Cortex of kidney (tissue), 1 donor: ENCODE measurements at places on chromosomes 16 and 17.

DNA sequence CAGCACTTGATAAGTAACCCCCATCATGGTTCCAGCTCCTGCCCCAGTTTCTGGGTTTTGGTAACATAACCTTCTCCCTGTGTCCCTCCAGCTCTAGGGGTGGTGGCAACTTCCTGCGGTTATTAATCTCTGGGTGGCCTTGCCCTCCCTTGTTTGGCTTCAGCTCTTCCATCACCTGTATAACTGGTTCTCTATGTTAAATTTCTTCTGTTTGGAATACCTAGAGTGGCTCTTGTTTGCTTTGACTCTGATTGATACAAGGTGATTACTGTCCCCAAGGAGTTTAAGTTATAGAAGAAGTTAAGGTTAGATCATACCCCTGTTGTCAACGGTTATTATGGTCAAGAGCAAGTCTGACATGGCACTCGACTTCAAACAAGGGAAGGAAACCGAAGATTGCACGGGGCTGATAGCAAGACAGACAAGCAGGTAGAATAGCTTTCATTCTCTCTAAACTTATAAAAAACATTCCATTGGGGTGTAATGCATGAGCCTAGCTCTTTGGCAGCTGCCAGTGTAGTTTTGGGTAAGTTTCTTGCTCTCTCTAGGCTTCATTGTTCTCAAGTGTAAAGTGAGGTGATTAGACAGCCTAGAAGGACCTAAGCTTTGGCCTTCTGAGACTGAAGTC is 11.0 kb upstream of the CCR7 start:
- DNase-seq = no peak

GRCh38 chr17:57810721-57811637 is 38.9 kb downstream of the MRPS23 start:
- DNase-seq = no peak

DNA sequence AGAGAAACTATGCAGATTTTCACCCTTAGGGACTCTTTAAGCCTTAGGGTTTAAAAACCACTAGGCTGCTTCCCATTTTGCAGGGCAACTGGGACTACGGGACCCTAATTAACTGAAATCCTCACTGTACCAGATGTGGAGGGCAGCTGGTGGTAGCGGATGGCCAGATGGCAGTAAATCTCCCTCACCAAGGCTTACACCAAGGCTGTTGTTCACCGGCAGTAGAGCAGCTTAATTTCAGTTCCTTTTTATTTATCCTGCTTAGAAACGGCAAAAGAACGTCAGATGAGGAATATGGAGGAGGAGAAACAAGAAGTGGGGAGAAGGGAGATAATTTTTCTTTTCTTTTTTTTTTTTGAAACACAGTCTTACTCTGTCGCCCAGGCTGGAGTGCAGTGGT is 6.5 kb downstream of the ABHD15 start:
- no peak for DNase-seq

- no peak for DNase-seq
Observed at GRCh38 chr16:19659554-19659953, 58.5 kb downstream of the KNOP1 start.

DNA sequence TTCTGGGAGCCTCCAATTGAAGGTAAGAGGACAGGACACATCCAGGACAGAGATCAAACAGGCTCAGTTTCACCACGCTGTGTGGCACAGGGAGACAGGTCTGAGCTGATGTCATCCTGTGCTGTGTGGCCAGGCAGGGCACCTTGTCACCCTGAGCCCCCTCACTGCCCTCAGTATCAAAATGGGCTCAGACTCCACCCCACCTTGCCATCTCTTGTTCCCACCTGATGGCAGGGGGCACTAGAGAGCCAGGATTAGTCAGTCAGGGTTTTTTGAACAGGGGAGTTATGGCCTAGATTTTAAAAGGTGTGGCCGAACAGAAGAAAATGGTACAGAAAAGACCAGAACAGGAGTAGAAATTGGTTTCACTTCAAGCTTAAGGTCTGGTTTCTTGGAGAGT is 2.6 kb downstream of the KAT2A start:
- no peak for DNase-seq

- DNase-seq = peak; percentile 76
Observed at GRCh38 chr16:67430977-67431774, at the start of gene HSD11B2. Gene HSD11B2, plus strand, starts transcription at chr16:67431121. Its CDS starts 128 bp downstream, at chr16:67431249.

- no peak for DNase-seq
Observed at GRCh38 chr16:75080205-75081029, 36.2 kb downstream of the LDHD start.

DNA sequence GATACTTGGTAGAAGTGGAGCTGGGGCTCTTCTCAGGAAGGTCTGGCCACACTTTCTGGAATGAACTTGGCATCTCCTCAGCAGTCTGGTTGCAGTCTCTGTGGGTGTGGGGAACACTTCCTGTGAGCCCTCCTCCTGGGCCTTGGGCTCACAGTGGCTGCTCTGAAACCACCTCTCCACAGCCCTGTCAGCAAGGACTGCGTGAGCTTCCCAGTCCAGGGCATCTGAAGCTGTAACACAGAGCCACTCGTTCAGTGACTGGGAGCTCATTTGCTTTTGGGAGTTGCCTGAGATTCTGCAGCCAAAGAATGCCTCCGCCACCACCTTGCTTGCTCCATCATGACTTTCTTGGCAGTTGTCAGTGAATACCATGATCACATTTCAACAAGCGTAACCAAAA is 60.0 kb downstream of the CLEC16A start:
- no peak for DNase-seq

- no peak for DNase-seq
Observed at GRCh38 chr16:21260870-21261791, 17.0 kb downstream of the CRYM start.

DNA sequence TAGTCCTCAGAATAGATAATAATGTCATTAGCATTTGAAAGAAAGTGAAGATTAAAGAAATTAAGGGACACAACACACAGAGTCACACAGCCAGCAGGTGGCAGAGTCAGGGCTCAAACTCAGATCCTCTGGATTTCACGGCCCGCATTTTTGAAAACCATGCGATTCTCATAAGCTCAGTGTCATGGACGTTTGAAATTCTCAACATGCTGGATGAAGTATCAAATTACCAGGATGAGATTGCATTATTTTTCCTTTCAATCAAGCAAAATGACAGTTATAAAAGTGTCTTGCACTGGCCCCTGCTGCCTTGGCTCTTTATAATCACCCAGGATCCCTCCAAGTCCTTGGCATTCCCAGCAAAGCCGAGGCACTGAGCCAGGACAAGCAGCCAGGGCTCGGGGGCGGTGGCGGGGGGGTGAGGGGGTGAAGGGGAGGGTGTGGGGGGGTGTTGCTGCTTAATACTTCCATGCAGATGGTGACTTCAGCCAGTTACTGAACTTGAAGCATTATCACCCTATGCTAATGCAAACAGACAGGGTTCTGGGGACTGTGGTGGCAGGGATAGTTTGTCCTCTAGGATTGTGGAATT is 6.6 kb upstream of the BMERB1 start:
- no peak for DNase-seq

GRCh38 chr17:42782166-42783061 is 2.0 kb downstream of the WNK4 start:
- no peak for DNase-seq

- no peak for DNase-seq
Observed at GRCh38 chr17:44955674-44956425, 8.3 kb upstream of the KIF18B start.
